ENCODE measurements at places on chromosomes 5 and 9. TPM values are rescaled to one million over a fixed set of nuclear protein-coding genes. Genes with fewer than 3 reads are reported as not detected.

The PTGDS gene
- 33.0 TPM for total RNA-seq

The CCDC69 gene
- total RNA-seq = 5.9 TPM

The BSPRY gene
- not detected for total RNA-seq

The PTPN3 gene
- total RNA-seq = 2.7 TPM

The MIER3 gene
- total RNA-seq = 12.4 TPM
